Panc1 (cell line): ENCODE measurements at places on chromosomes 4 and X. TPM values are rescaled to one million over a fixed set of nuclear protein-coding genes. Genes with fewer than 3 reads are reported as not detected.

The GPC3 gene
- 0.95 TPM for total RNA-seq

The ADH1C gene
- total RNA-seq = not detected

The SPANXD gene
- not detected for total RNA-seq

- no peak for DNase-seq
- no peaks in the 10 kb centered on the region for H3K36me3 ChIP-seq
- H3K4me1 ChIP-seq = no peaks in the 10 kb centered on the region
- no peak overlapping the region for H3K27ac ChIP-seq
- H3K4me3 ChIP-seq = no peak overlapping the region
Observed at GRCh38 chrX:41695426-41695825, 6.7 kb downstream of the GPR34 start.

DNA sequence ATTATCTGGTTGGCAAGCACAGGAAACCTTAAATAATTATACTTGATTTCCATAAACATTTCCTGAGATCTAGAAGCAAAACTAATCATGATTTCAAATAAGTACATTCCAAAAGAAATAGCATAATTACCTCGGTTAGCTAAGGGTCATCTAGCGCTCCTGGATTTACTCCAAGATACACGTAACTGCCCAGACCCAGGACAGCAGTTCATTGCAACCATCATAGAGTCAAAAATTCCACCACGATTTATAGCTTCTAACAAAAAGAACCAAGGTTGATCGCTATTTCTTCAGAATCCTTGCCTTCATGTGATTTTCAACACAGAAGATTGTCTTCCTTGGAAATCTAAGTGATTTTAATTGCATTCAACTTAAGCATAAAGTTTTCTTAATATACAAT, 1235.5 kb upstream of the TENM3 start:
- no peaks in the 10 kb centered on the region for H3K4me1 ChIP-seq
- H3K4me3 ChIP-seq = no peak overlapping the region
- H3K27ac ChIP-seq = no peak overlapping the region
- no peaks in the 10 kb centered on the region for H3K27me3 ChIP-seq

- H3K27ac ChIP-seq = no peak overlapping the region
- H3K4me3 ChIP-seq = no peak overlapping the region
- H3K27me3 ChIP-seq = no peaks in the 10 kb centered on the region
- no peaks in the 10 kb centered on the region for H3K36me3 ChIP-seq
Observed at GRCh38 chrX:121733514-121733913, 686.1 kb downstream of the GLUD2 start.
